ENCODE measurements at places on chromosomes 4 and X. TPM values are rescaled to one million over a fixed set of nuclear protein-coding genes. Genes with fewer than 3 reads are reported as not detected.
A peak's percentile ranks its signal among the peaks of the same experiment; 100 is the strongest.

- no peaks in the 10 kb centered on the region for H3K36me3 ChIP-seq
- H3K27me3 ChIP-seq = no peaks in the 10 kb centered on the region
- DNase-seq = no peak
- H3K27ac ChIP-seq = no peak overlapping the region
- no peaks in the 10 kb centered on the region for H3K4me1 ChIP-seq
These were observed 771.3 kb downstream of the FAT4 start for GRCh38 chr4:126086041-126086440.

- H3K4me1 ChIP-seq = no peaks in the 10 kb centered on the region
- H3K27me3 ChIP-seq = no peaks in the 10 kb centered on the region
- no peak overlapping the region for H3K27ac ChIP-seq
- H3K4me3 ChIP-seq = no peak overlapping the region
These were observed 1072.3 kb upstream of the PCDH10 start for GRCh38 chr4:132076829-132077228.

GRCh38 chr4:41215969-41216293 is 1.6 kb upstream of the APBB2 start:
- H3K27ac ChIP-seq = peak overlapping the region; percentile 64
- H3K4me1 ChIP-seq = peaks cover 2% of the 10 kb centered on the region
- peak overlapping the region; percentile 76 for H3K4me3 ChIP-seq
- H3K27me3 ChIP-seq = no peaks in the 10 kb centered on the region
- DNase-seq = no peak

DNA sequence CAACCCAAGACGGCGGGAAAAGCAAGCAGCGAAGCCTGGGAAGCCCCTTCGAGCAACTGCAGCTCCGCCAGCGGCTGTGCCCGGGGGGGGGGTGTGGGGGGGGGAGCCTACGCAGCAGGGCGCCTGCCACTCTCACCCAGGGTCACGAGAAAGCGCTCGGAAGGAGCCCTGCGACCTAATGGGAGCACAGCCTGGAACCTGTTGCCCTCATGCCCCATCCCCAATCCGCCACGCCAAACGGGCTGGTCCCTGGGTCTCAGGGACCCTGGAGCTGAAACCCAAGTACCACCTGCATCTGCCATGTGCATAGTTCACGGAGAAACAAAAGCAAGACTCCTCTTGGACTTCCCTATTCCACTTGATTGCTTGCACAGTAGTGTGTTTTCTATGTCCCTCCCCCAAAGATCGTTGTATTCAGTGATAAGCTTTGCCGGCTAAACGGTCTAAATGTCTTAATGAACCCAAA is 359 bp upstream of the GAB3 start:
- H3K4me1 ChIP-seq = no peaks in the 10 kb centered on the region
- no peak for DNase-seq
- H3K27me3 ChIP-seq = peaks cover 2% of the 10 kb centered on the region
- H3K36me3 ChIP-seq = no peaks in the 10 kb centered on the region
- peak overlapping the region; percentile 82 for H3K4me3 ChIP-seq

GRCh38 chr4:182869697-182870096 is 47.5 kb downstream of the DCTD start:
- no peak overlapping the region for H3K4me3 ChIP-seq
- H3K27ac ChIP-seq = no peak overlapping the region
- H3K36me3 ChIP-seq = no peaks in the 10 kb centered on the region
- no peak for DNase-seq
- no peaks in the 10 kb centered on the region for H3K4me1 ChIP-seq

DNA sequence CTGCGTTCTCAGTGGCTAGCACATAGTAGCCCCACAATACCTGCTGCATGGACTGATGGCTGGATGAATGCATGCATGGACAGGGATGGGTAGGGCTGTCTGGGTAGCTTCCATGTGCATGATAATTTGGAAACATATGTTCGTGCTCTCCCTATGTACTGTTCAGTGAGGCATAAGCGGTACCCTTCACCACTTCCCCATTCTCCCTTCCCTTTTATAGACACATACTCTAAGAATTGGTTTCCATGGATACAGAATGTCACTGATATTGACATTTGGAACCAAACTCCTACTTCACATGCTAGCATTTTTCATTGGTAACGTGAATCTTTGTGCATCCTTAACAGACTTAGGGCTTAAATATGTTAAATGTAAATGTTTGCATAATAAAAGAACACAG is 20.4 kb downstream of the USP46 start:
- no peak for DNase-seq
- H3K27me3 ChIP-seq = no peaks in the 10 kb centered on the region
- H3K36me3 ChIP-seq = no peaks in the 10 kb centered on the region
- peaks cover 16% of the 10 kb centered on the region for H3K4me1 ChIP-seq
- H3K4me3 ChIP-seq = no peak overlapping the region

- H3K4me1 ChIP-seq = peaks cover under 1% of the 10 kb centered on the region
- H3K27me3 ChIP-seq = no peaks in the 10 kb centered on the region
- H3K4me3 ChIP-seq = no peak overlapping the region
These were observed 18.7 kb upstream of the ADD1 start for GRCh38 chr4:2824836-2825381.

DNA sequence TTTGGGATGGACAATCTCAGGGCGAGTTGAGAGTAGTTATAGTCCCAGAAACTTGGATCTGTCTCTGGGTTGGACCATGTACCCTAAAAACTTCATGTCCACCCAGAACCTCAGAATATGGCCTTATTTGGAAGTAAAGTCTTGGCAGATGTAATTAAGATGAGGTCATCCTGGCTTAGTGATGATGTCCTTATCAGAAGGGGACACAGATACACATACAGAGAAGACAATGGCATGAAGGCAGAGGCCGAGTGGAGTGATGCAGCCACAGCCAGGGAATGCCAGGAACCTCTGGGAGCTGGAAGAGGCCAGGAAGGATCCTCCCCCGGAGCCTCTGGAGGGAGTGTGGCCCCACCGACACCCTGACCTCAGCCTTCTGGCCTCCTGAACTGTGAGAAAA is 61.2 kb upstream of the STX18 start:
- no peak for DNase-seq
- no peaks in the 10 kb centered on the region for H3K36me3 ChIP-seq
- H3K4me1 ChIP-seq = no peaks in the 10 kb centered on the region
- no peak overlapping the region for H3K27ac ChIP-seq
- no peaks in the 10 kb centered on the region for H3K27me3 ChIP-seq

- peaks cover 16% of the 10 kb centered on the region for H3K36me3 ChIP-seq
- no peaks in the 10 kb centered on the region for H3K4me1 ChIP-seq
- no peak overlapping the region for H3K27ac ChIP-seq
- H3K4me3 ChIP-seq = no peak overlapping the region
- no peaks in the 10 kb centered on the region for H3K27me3 ChIP-seq
These were observed 57.2 kb downstream of the RUFY3 start for GRCh38 chr4:70778888-70779422.

DNA sequence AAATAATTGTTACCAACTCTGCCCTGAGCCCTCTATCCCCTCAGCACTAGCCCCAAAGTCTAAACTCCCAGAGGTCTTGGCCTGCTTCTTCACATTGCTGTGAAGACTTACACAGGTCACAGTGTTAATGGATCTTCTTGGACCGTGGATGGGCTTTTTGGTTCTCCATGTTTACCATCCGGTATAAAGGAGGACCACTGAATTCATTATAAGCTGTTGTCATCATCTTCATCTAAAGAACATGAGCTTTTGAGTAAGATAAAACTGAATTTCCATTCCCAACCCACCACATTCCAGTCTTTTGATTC is 8.5 kb downstream of the NUDT11 start:
- H3K36me3 ChIP-seq = no peaks in the 10 kb centered on the region
- H3K4me3 ChIP-seq = no peak overlapping the region
- no peaks in the 10 kb centered on the region for H3K27me3 ChIP-seq
- H3K4me1 ChIP-seq = peaks cover 2% of the 10 kb centered on the region

INTU gene
- 12.5 TPM for total RNA-seq

- no peaks in the 10 kb centered on the region for H3K36me3 ChIP-seq
- peaks cover 49% of the 10 kb centered on the region for H3K27me3 ChIP-seq
- H3K4me3 ChIP-seq = no peak overlapping the region
- DNase-seq = no peak
- no peaks in the 10 kb centered on the region for H3K4me1 ChIP-seq
These were observed 81.9 kb upstream of the DHRSX start for GRCh38 chrX:2582667-2583066.

DNA sequence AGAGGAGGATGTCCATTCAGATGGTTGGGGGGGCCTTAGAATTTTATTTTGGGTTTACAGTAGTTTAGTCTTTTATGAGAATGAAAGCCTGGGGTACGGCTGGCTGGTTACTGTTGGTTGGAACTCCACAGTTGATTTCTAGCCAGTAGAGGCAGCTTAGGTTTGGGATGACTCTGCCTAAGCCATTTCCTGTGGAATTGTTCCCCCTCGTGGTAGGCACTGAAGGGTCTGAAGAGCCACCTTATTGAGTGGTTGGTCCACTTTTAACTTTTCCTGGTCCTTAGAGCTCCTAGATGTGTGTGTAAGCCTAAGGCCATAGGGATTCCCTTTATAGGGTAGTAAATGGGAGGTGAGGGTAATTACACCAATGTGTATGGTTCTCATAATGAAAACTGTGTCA is 19.7 kb downstream of the SPIN3 start:
- H3K4me3 ChIP-seq = no peak overlapping the region
- no peaks in the 10 kb centered on the region for H3K4me1 ChIP-seq
- H3K27ac ChIP-seq = no peak overlapping the region
- DNase-seq = no peak
- H3K27me3 ChIP-seq = no peaks in the 10 kb centered on the region

GRCh38 chr4:158912806-158913205 is 144.0 kb downstream of the FNIP2 start:
- H3K4me3 ChIP-seq = no peak overlapping the region
- H3K27me3 ChIP-seq = no peaks in the 10 kb centered on the region
- H3K4me1 ChIP-seq = peaks cover 5% of the 10 kb centered on the region
- DNase-seq = peak; percentile 81

GRCh38 chr4:153063490-153063889 is 127.4 kb downstream of the FHDC1 start:
- H3K36me3 ChIP-seq = no peaks in the 10 kb centered on the region
- peaks cover 7% of the 10 kb centered on the region for H3K27me3 ChIP-seq
- H3K4me1 ChIP-seq = peaks cover 2% of the 10 kb centered on the region
- no peak overlapping the region for H3K27ac ChIP-seq
- DNase-seq = no peak
- no peak overlapping the region for H3K4me3 ChIP-seq

CLGN gene
- 0.36 TPM for total RNA-seq

DNA sequence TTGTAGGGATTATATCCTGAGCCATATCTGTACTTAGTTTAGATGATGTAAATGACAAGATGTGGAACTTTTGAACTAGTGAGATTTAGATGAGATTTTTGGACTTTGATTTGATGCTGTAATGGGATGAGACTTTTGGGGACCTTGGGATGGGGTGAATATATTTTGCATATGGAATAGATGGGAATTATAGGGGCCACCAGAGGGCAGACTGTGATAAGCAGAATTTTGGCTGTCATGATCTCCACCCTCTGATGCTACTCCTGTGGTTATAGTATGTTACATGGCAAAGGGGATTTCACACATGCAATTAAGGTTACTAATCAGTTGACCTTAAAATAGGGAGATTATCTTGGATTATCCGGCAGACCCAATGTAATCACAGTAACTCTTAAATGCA is 214.0 kb upstream of the NHS start:
- peaks cover 2% of the 10 kb centered on the region for H3K27me3 ChIP-seq
- no peak for DNase-seq
- H3K36me3 ChIP-seq = no peaks in the 10 kb centered on the region
- H3K4me3 ChIP-seq = no peak overlapping the region

DNA sequence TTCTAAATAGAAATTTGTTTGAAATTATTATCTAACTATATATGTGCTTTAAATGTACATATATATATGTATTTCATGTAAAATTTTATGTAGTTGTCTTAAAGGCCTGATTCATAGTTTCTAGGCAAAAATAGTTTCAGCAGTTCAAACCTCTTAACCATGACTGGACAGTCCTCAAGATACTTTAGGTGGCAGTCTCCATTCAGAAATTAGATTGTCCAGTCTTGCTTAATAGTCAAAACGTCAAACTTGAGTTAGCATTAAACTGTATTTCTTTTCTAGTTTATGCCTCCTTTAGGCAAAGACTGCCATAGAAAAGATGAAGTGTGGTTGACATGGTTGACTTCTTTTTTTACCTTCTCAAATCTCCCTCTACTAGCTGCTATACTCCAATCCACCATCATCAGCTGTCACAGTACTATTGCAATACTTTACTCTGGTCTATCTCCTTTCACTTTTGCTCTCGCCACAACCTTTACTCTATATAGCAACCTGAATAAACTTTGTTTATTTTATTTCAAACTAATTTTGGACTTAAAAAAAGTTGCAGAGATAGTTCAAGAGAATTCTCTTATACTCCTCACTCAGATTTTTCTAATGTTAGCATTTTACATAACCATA is 395.6 kb upstream of the DIPK2B start:
- H3K4me1 ChIP-seq = no peaks in the 10 kb centered on the region
- H3K36me3 ChIP-seq = no peaks in the 10 kb centered on the region
- peaks cover 2% of the 10 kb centered on the region for H3K27me3 ChIP-seq
- no peak overlapping the region for H3K4me3 ChIP-seq

- H3K27ac ChIP-seq = peak overlapping the region; percentile 89
- H3K4me3 ChIP-seq = no peak overlapping the region
- peaks cover 22% of the 10 kb centered on the region for H3K4me1 ChIP-seq
- DNase-seq = peak; percentile 81
These were observed 54.4 kb downstream of the FAT1 start for GRCh38 chr4:186669159-186669731.

DNA sequence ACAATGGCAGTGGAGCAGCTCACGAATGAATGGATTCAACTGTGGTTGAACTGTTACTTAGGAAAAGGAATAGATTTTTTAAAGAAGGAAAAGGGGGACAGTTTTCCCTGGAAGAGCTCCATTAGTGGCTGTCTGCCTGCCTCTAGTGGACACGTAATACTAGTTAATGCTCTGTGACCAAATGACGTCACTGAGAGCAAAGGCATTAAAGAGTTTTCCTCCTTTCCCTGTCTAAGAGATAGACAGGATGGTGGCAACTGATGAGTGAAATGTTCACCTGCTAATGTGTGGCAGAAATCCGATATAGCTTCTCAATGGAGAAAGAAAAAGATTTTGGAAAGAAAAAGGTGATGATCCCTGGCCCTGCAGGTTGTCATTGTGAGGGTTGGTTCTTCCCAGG is 52.3 kb upstream of the SCML1 start:
- no peaks in the 10 kb centered on the region for H3K27me3 ChIP-seq
- H3K4me1 ChIP-seq = no peaks in the 10 kb centered on the region
- H3K36me3 ChIP-seq = no peaks in the 10 kb centered on the region
- no peak overlapping the region for H3K27ac ChIP-seq
- no peak for DNase-seq
- no peak overlapping the region for H3K4me3 ChIP-seq

DNA sequence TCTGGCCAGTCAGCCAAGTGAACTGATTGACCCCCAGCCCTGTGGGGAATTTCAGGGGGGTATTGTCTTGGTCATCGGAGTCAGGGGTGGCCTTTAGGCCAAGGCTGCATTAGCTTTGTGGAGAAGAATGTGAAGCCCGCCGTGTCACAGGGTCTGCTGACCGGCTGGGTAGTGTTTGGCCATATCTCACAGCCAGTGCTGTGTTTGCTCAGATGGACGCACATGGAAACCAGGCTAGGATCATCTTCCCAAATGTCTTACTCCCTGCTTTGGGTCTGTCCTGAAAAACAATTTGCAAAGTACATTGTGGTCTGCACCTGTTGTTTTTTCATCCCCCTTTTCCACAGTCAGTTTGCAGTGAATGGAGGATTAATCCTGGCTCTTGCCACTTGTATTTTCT is 13.0 kb downstream of the TMEM164 start:
- peaks cover 6% of the 10 kb centered on the region for H3K27me3 ChIP-seq
- H3K4me1 ChIP-seq = no peaks in the 10 kb centered on the region
- H3K27ac ChIP-seq = no peak overlapping the region
- no peak for DNase-seq
- H3K36me3 ChIP-seq = 0 out of 2 replicates have a peak, but pooled peaks cover 2% of the 10 kb centered on the region

SMS gene
- total RNA-seq = 230 TPM

SLC7A11 gene
- total RNA-seq = 24.7 TPM

- no peaks in the 10 kb centered on the region for H3K4me1 ChIP-seq
- DNase-seq = peak; percentile 16
- H3K4me3 ChIP-seq = peak overlapping the region; percentile 34
- no peaks in the 10 kb centered on the region for H3K36me3 ChIP-seq
- H3K27me3 ChIP-seq = peaks cover 21% of the 10 kb centered on the region
These were observed 528 bp upstream of the SNCA start for GRCh38 chr4:89837385-89837992.

All from IMR-90 (cell line).